CD4-positive, alpha-beta T cell treated with Interferon alpha-2 for 1 hour (primary cell): ENCODE measurements at places on chromosomes 1 and 21.

GRCh38 chr1:52574594-52574993, 21.7 kb upstream of the TUT4 start:
- DNase-seq = no peak

DNA sequence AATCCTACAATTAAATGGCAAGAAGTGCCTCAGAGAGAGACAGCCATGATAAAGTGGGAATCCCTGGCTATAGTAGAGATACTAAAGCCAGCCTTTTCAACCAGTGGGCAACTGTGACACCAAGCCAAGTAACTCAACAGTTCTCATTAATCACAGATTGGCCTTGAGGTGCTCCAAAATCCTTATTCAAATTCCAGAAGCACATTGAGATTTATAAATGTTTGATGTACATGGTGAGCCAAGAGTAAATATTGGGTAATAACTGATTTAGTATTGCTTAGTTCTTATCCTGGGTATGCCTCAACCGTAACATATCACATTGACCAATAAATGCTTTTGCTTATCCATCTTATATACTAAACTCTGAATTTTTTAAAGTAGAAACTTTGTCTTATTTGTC, 17.1 kb downstream of the HAO2 start:
- DNase-seq = no peak

- DNase-seq = no peak
Observed at GRCh38 chr1:93667642-93668041, 14.0 kb downstream of the BCAR3 start.

GRCh38 chr1:233253832-233254331, 41.6 kb downstream of the PCNX2 start:
- no peak for DNase-seq

DNA sequence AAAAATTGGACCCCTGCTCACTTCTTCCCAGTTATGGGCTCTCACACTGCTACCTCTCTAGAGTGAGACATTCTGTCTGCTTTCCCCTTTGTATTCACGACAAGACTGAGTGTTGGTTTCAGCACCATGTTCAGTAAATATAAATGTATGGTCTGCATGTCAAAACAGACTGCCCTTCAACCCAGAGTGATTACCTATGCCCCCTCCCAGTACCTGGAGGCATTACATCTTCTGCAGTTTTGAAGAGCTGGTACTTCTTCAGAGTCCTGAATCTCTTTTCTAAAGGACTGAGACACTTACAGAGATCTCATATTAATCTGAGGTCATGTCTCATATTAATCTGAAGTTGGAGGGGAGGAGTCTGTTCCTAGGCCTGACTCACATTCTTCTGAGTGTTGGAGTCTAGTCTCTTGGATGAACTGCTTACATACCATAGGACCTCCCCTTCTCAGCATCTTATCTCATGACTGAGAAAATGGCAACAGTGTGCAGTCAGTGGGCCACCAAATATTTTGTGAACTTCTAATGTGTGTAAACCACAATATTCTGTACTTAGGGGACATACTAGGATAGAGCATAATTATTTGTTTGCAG, 80.3 kb downstream of the RGL1 start:
- DNase-seq = no peak

- peak; percentile 54 for DNase-seq
Observed at GRCh38 chr1:231590453-231591198, 36.0 kb upstream of the DISC1 start.

- no peak for DNase-seq
Observed at GRCh38 chr1:244335456-244335855, 116.3 kb downstream of the ADSS2 start.

- no peak for DNase-seq
Observed at GRCh38 chr1:214234635-214235025, 46.3 kb upstream of the SMYD2 start.

- DNase-seq = no peak
Observed at GRCh38 chr21:31774031-31774430, 42.1 kb upstream of the SCAF4 start.

DNA sequence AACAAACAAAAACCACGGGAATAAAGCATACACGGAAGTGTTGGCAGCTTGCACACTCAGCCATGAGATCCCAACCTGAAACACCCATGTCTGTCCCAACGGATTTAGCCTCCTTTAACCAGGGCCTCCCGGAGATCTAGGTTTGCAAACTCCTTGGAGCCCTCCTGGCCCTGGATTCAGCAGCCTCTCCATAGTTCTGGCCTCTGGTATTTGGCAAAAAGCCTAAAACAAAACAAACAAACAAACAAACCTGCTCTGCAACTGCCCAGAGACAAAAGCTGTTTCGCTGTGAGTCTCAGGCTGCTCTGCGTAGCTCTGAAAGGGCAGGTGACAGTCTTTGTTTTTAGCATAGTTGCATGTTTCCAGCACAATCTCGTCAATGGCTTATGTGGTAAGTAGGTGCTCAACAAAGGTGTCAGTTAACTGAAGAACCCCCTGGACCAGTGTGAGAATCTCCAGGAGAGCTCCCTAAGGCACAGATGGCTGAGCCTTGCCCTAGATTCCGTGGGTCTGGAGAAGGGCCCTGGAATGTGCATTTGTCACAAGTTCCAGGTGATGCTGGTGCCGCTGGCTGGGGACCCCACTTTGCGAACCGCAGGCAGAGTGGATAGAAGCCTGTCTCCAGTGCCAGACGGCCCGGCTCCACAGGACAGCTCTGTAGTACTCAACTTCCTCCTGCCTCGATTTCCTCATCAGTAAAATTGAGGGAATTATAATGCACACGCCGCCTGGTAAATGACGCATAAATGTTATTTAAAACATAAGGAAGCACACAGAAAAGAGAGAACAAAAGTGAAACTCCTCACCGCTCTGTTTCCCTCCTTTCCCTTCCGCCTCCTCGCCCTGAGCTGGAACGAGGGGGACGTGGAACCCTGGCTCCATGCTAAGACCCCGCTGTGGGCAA, 86.2 kb downstream of the RIPK4 start:
- no peak for DNase-seq

GRCh38 chr1:207658408-207658807, 13.5 kb downstream of the CR1L start:
- DNase-seq = no peak

GRCh38 chr1:23545851-23546250, 13.4 kb downstream of the ID3 start:
- DNase-seq = no peak

- peak; percentile 61 for DNase-seq
Observed at GRCh38 chr1:173870252-173871075, 2.3 kb downstream of the ZBTB37 start.
